ENCODE measurements at places on chromosomes 4 and X.

GRCh38 chr4:42306221-42307109 lies 90.8 kb upstream of the SHISA3 start:
- DNase-seq, result no peak

DNA sequence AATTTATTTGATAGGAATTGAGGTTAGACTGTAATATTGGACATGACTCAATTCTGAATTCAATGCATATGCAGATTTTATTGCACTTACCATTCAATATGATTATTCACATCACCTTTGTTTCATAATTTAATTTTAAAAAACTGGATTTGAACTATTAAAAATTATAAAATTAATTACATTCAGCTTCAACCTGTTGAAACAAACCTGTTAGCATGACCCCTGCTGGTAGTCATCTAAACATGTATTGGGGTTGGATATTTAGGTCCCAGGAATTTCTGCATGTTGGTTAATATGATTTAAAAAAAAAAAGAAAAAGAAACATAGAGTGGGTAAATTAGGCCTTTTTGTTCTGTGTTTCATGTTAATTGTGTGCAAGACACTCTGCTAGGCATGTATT lies 85.9 kb downstream of the ARSJ start:
- no peak for DNase-seq

- DNase-seq, result no peak
Observed at GRCh38 chr4:42397635-42398170, 415 bp downstream of the SHISA3 start.

- DNase-seq, result no peak
Observed at GRCh38 chr4:174396599-174397110, 112.9 kb downstream of the CEP44 start.

DNA sequence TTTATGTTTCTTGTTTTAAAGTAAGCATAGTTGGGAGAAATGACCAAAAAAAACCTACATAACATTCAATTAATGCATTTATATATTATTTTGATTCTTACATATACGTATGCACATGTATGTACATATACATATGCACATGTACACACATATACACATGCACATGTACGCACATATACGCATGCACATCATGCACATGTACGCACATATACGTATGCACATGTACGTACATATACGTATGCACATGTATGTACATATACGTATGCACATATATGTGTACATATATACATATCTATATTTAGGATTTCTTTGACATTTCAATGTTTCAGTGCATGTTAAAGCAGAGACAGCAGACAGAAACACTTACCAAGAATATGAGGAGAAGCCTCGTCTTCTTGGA lies 263.4 kb downstream of the ADAMTS3 start:
- DNase-seq, result no peak

GRCh38 chr4:6991771-6992557 lies 51.2 kb upstream of the TADA2B start:
- DNase-seq, result no peak

DNA sequence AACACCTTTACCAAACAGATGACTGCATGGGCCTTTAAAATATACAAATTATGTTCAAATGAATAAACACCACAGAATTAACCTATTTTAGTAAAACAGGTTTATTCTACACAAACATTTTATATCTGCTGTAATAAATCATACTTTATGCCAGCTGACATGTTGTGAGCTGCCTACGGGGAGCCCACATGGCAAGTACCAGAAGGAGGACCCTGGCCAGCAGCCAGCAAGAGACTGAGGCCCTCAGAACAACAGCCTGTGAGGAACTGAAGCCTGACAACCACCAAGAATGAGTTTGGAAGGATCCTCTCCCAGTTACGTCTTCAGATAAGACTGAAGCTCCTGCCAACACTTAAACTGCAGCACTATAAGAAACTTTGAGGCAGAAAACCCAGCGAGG lies 377.0 kb downstream of the PDGFC start:
- no peak for DNase-seq

DNA sequence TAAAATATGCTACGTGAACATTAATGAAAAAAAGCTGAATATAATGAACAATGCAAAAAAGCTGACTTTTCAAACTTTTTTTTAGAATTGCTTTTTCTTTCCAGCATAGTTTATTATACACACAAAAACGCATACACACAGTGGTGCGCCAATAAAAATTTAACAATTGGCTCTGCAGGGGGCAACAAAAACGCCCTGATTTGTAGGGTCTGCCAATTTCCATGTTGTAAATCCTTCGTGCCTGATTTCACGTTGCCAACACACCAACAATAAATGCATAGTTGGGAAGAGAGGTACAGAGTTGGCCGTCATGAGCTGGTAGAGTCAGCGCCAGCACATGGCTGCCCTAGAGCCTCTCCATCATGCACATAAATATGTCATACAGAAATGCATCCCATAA lies 333.1 kb downstream of the MAPK10 start:
- no peak for DNase-seq

DNA sequence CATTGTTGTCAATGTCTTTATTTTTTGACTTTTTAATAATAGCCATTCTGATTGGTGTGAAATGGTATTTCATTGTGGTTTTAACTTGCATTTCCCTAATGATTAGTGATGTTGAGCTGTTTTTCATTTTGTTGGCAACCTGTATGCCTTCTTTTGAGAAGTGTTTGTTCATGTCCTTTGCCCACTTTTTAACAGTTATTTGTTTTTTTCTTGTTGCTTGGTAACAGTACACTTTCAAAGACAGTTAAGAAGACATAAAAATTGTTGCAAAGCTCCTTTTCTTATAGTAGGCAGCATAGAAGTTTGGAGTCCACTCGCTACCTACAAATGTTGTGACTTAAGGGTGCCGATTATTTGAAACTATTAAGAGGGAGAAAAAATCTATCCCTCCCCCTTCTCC lies 48.7 kb upstream of the SLC7A11 start:
- no peak for DNase-seq

DNA sequence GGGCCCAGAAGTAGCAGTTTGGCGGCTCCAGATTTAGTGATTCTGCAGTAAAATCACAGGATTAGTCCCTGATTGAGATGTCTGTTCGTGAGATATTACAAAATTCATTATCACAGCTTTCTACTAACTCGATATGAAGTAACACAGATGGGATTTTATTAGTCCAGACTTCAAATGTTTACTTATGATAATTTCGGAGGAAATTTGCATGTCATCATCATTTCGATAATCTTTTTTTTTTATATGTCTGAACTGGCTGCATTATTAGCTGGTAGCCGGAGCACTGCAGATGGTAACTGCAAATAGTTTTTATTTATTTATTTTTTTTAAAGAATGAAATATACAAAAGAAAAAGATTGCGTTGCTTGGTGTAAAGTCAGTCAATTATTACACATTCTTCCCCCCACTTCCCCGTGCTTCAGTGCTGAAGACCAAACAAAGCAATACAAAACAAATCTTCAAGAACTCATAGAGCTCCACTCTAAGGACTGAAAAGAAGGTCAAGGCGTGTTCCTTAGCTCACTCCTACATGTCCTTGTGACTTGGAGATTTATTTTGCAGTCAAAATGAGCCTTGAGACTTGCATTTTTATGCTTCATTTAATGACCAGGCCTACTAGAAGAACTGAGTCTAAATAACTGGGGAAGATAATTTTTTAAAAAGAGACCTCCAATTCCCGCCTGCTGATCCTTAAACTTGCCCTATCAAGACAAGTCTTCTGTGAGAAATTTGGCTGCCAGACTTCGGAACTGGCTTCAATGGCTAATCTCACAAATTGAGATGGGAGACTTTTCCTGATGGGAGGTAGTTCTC lies 11.7 kb upstream of the PITX2 start:
- DNase-seq, result no peak

- no peak for DNase-seq
Observed at GRCh38 chrX:45850775-45851433, 650.2 kb upstream of the DIPK2B start.

- DNase-seq, result no peak
Observed at GRCh38 chrX:150872773-150873336, 25.6 kb downstream of the CD99L2 start.

- DNase-seq, result no peak
Observed at GRCh38 chr4:143021384-143021783, 163.3 kb upstream of the USP38 start.

GRCh38 chrX:20217271-20217670 lies 49.4 kb downstream of the RPS6KA3 start:
- DNase-seq, result no peak

DNA sequence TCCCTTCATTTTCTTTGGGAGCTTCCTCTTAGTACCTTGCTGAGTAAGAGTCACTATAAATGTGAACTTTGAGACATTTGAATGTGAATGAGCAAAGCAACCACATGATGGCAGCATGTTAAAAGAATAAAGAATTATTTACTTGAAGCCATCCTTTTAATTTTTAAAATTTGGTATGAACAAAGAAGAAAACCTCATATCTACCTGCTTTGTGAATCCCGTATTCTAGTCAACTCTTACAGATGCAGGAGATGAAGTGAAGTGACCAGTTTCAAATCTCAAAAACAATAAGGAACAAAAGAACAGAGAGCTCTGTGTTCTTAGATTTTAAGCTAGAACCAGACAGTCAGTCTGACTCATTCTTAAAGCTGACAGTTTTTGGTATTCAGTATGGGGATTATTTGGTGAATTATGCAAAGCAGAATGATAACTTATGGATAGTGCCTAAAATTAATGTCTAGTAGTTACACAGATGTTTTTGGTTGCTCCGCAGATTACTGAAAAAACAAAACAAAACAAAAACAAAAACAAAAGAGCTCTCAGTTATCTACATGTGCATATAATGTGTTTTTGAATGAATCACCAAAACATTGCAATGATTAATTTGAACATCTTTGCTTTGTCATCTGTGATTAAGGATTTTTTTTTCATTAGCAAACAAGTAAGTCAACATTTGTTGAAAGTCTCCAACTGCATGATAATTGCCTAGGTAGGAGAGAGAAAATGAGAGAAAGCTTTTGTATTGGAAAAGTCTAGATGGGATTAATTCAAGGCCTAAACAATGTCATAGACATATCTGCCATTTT lies 48.2 kb upstream of the H2AZ1 start:
- DNase-seq, result no peak

- DNase-seq, result no peak
Observed at GRCh38 chr4:110624398-110624780, 1.5 kb upstream of the PITX2 start.

DNA sequence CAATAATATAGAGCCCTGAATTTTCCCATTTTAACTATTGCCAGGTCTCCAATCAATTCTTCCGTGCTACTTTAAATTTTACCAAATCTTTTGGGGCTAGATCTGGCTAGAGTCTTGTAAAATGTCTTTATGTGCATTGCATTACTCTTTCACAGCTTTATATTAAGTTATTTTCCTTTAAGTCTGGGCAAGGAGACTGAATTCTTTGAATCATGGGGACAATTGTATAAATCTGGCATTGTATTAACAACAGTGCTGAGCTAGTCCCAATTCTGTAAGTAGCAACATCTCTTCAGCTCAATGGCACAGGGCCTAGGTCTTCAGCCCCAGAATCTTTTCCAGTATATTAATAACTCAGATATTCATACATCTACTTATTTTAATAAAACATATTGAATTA lies 1080.4 kb upstream of the INTU start:
- DNase-seq, result no peak

DNA sequence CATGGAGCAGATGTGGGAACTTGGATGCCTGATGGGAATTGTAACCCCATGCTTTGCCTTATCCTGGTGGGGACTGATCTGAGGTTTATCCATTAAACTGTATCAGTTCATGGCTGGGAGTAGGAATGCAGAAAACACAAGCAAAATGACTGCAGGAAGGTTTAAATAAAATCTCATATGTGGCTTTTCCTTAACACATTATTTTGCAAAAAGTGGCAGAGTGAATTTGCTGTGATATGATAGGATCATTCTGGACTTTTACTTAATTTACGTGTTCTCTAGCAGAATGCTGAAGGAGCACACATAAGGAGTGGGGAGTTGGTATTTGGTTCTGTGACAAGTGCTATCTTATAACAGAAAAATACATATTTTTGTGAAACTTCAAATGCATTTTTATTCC lies 34.8 kb downstream of the REPS2 start:
- no peak for DNase-seq

DNA sequence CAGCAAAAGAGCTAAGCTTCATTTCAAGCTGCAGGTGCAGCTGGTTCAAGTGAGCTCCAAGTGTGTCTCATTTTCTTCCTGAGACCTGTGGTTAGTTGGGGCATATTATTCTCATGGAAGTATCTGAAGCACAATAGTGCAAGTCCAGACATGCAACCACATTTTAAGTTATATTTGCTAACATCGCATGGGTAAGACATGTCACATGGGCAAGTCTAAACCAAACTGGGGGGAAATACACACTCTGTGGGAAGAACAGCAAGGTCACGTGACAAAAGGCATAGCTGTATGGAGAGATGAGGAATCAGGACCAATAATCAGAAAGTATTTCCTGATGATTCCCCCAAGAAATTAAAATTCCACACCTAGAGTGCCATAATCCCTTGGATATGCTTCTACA lies 94.9 kb upstream of the NDP start:
- no peak for DNase-seq

DNA sequence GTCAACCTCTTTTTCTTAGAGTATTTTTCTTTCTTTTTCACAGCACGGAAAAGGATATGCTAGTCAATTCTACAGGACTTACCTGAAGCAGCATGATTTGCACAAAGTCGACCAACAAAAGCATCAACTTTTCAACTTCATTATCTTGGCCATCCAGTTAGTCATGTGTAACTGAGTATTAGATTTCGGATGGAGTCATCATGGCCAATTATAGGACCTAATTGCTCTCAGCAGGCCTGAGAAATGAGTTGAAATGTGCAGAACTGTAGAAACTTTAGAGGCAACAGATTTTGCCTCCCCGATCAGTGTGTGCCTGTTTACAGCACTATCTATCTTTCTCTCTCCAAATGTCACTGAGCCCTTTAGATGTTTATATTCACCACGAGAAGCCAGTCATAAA lies 41.0 kb downstream of the PCDH10 start:
- no peak for DNase-seq

DNA sequence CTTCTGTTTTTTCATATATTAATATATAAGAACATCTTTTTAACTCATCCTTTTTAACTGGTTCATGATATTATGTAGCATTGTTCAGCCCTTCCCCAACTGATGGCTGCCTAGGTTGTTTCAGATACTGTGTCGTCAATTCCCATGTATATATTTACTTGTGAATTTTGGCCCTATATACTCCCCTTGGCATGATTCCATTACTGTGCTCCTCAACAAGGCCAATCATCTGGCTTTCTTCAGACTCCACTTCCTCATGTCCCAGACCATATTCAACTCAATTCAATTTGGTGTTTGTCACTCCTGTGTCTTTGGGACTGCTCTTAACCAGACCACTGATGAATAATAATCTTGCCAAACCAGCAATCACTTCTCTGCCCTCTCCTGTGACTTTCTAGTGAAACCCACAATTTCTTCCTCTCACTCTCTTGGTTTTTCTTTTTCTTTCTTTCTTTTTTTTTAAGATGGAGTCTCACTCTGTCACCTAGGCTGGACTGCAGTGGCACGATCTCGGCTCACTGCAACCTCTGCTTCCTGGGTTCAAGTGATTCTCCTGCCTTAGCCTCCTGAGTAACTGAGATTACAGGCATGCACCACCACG lies 2.7 kb upstream of the WDR45 start:
- no peak for DNase-seq

DNA sequence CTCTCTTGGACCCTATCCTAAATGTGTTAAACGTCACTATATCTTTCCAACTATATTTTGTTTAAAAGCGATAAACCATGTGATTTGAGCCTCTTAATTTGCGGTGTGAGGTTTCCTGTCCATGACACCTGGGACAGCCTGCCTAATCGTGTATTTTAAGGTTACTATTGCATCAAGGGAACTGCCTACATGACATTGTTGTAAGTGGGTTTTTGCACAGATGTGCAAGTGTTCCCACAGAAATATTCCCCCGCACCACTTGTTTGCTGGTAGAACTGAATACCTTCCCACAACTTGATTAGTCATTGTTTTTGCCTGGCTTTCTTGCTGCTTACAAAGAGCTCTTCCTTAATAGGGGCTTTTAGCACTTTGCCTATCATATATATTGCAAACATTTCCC lies 5.1 kb upstream of the FAM184B start:
- DNase-seq, result no peak
